ENCODE measurements at places on chromosomes 2 and 18.

DNA sequence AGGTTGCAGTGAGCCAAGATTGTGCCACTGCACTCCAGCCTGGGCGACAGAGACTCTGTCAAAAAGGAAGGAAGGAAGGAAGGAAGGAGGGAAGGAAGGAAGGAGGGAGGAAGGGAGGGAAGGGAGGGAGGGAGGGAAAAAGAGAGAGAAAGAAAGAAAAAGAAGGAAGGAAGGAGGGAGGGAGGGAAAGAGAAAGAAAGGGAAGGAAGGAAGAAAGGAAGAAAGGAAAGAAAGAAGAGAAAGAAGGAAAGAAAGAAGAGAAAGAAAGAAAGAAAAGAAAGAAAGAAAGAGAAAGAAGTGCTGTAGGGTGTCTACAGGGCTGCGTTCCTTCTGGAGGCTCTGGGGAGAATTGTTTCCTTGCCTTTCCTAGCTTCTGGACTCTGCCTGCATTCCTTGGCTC lies 22.5 kb upstream of the RAB11FIP5 start:
- no peak for DNase-seq

- no peak for DNase-seq
Measured at GRCh38 chr2:133193544-133194361, 374.5 kb downstream of the NCKAP5 start.

DNA sequence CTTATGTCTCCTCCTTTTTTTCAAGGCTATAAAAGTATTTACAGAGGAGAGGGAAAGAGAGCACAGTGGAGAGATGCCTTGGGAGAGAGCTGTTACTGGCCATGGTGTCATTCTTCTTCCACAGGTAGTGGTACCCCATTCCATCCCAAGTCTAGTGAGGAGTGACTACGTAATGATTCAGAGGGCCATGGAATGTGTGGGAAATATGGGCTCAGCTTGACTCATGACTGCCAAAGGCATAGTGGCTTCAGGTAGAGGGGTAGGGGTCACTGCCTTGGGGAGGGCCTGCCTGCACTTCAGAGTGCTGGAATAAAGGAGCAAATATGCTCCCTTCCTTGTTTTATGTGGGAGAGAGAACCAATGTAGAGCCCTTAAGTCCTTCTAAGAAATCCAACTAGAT lies 620.6 kb downstream of the IRS1 start:
- no peak for DNase-seq

- DNase-seq, result peak; percentile 37
Measured at GRCh38 chr18:76405681-76406356, 89.2 kb downstream of the ZNF516 start.

- no peak for DNase-seq
Measured at GRCh38 chr18:53817976-53818950, 406.2 kb downstream of the MBD2 start.

GRCh38 chr2:196959734-196960338 lies 33.3 kb upstream of the PGAP1 start:
- DNase-seq, result peak; percentile 27

DNA sequence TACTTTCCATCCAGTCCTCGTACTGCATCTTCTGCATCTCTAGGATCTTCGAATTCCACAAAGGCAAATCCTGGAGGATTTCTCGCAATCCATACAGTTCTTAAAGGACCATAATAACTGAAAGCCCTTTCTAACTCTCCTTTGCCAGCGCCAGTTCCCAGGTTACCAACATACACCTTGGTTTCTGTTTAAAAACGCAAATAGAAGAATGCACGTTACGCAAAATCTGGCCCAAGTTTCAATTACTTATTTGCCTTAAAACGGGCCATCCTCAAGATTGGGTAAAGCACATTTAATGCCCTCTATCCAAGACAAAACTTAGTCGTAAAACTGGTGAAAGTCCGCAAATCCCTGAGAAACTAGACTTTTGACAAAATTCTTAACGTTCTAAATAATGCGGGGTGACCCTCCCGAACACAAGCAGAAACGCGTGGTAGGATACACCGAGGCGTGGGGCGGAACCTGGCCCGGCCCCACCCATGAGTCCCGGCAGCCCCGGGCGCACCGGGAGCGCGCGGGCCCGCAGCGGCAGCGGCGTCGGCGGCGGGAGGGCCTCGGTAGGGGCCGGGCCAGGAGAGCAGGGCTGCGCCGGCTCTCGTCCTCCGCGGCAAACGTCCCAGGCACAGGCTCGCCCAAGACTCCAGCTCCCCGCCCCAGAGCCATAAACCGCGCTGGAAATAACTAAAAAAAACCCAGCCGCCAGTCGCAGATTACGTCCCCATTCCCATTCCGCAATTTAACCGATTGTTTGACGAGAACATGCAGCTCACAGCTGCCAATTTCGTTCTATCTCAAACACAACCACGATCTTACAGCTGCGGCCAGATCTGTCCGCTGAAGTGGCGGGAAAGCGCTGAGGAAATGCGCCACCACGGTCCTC lies 910 bp downstream of the SRSF7 start:
- no peak for DNase-seq

GRCh38 chr18:72581976-72582375 lies 37.8 kb upstream of the CBLN2 start:
- no peak for DNase-seq

GRCh38 chr2:219897456-219897855 lies 270.0 kb downstream of the SLC4A3 start:
- no peak for DNase-seq

DNA sequence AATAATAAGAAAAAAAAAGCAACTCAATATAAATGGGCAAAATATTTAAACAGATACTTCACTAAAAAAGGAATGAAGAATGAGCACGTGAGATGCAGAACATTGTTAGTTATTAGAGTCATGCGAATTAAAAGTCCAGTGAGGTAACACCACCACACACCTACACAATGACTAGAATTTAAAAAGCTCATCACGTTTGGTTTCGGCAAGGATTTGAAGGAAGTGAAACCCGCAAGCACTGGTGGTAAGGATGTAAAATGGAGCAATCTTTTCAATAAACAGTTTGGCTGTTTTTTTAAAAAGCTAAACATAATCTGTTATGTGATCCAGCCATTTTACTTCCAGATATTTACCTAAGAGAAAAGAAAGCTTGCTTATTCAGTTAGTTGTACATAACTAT lies 1181.6 kb upstream of the CELF4 start:
- no peak for DNase-seq

DNA sequence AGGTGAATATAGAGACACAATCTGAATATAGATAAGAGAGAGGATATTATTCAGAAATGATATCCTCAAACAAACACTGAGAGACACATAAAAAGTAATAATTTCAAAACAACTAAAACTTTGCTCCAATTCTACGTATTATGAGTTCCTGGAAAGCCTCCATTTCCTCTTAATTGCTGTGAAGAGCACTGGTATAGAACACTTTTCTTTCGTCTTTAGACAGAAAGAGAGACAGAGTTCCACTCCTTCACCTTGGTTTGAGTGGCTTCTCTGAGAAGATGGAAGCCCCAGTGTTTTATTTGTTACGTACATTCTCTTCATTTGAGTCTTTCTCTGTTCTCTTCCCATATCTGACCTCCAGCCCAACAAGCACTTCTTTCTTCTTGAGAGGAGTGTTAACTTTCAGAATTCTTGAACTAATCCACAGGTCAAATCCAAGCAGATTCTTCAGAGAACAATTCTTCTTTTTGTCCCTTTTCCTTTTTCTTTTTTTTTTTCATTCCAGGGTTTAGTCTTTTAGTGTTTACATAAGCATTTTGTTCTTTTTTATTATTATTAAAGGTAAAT lies 6.4 kb upstream of the PIK3C3 start:
- no peak for DNase-seq

GRCh38 chr18:67794521-67794920 lies 278.0 kb upstream of the DSEL start:
- DNase-seq, result no peak

DNA sequence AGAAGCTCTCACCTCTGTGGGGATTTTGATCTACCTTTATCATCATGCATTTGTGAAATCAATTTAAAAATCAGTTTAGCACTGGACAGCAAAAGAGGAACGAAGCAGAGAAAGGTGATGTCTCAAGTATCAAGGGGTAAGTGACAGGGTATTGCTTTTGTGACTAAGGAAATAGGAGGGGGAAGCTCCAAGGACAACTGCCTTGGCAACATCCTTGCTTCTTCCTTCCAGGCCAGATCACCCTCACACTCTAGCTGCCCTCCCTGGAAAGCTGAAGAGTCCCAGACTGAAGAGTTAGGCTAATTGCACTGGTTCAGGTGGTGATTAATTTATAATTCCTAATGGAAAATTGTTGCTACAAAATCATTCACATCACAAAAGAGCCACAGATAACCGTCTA lies 859.1 kb upstream of the ACVR2A start:
- DNase-seq, result no peak

- DNase-seq, result no peak
Measured at GRCh38 chr2:113268621-113269360, 9.9 kb downstream of the PAX8 start.

DNA sequence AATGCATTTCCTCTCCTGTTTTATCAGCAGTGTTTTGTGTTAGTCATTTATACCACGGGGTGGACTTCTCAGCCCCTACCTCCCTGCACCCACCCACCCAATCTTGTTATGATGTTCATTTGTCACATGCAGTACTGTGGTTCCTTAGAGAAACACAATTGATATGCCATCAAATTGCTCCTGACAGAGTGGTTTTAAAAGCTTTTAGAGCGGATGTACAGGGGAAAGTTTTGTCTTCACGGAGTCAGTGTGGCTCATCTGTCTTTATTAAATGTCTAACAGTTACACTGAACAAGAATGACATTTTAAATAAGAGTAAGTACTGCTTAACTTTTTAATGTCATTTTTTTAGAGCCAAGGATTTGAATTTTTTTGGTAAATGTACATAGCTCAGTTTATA lies 156.9 kb downstream of the LRRTM1 start:
- no peak for DNase-seq

GRCh38 chr2:30677861-30678385 lies 129.3 kb downstream of the CAPN13 start:
- no peak for DNase-seq

- no peak for DNase-seq
Measured at GRCh38 chr2:226644399-226644865, 155.2 kb downstream of the IRS1 start.

DNA sequence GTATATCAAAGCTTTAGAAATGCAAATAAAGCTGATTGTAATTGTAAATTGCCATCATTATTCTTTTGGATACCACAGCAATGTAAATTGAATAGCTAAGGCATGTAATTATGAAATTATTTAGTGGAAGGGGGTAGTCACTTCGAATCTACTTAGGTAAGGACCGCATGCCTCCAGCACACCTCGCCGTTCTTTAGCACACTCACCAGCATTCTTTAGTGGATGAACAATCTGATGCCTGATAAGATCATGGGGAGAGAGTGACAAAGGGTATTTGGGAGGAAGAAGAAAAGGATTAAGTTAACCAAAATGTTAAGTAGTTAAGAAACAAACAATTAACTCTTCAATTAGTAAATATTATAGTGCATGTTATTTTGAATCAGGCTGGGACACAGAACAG lies 46.4 kb upstream of the DSC1 start:
- DNase-seq, result no peak

DNA sequence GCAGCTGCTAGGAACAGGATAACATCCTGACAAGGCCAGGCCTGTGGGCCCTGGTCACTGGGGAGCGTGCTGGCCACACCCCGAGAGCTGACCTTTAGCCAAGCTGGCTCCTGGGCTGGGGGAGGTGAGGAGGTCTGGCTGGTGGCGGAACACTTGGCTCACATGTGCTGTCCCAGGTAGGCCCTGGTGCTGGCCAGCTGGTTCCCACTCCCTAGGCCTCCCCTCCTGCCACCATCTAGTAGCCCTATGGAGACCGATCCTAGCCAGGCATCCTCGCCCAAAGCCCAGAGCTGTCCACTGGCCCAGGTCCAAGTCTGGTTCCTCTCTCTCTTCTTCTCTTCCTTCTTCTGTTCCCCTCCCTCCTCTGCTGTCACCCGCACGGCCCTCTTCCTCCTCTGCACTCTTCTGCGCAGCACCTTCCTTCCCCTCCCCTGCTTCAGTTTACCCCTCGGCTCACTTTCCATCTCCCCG lies 52.4 kb downstream of the TNS1 start:
- no peak for DNase-seq

GRCh38 chr2:74555610-74556103 lies 1.1 kb downstream of the DOK1 start:
- DNase-seq, result no peak

DNA sequence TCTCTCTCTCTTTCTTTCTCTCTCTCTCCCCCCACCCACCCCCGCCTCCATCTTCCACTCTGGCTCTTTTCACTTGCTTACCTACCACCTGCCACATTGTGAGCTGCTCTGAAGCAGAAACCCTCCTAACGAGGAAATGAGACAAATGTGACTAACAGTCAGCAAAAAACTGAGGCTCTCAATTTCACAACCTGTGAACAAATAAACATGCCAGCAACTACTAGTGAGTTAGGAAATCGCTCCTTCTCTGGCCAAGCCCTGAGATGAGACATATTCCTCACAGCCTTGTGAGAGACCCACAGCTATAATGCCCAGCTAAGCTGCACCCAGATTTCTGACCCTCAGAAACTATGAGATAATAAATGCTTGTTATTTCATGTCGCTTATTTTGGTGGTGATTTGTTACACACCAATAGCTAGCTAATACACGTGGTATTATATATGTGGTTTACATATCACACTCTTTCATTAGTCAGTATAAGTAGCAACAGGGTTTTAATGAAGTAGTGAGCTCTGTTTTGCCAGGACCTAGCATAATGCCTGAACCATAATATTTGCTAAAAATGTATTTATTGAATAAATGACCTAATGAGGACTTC lies 8.4 kb upstream of the ZNF521 start:
- no peak for DNase-seq

DNA sequence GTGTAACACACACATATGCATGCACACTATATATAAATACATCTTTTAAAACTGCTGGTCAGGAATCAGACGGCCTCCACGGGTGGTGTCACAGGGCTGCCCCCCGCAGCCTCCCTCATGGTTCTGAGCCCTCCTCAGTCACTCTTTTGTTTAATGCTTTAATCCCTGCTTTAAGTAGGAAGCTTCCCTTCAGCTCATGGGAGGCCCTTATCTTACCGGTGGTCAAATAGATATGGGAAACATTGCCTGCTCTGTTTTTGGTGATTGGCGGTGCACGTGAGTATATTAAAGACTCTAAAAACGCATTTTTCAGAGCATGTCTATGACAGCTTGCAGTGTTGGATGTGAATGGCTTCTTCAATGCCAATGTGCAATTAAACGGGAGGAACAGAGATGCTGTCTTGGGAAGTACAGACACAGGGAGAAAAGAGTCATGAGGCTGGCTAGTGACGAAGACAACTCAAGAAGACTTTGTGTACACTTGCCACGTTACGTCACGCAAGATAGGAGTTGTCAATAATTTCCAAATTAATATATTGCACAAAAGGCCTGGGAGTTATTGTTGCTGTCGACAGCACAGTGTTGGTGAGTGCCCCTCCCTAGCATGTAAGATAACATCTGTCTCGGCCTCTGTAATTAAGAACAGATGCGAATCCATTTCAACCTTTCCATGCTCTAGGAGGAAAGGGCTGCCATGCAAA lies 23.3 kb downstream of the GNLY start:
- DNase-seq, result no peak

GRCh38 chr2:177619461-177619860 lies 226.9 kb downstream of the AGPS start:
- peak; percentile 66 for DNase-seq

DNA sequence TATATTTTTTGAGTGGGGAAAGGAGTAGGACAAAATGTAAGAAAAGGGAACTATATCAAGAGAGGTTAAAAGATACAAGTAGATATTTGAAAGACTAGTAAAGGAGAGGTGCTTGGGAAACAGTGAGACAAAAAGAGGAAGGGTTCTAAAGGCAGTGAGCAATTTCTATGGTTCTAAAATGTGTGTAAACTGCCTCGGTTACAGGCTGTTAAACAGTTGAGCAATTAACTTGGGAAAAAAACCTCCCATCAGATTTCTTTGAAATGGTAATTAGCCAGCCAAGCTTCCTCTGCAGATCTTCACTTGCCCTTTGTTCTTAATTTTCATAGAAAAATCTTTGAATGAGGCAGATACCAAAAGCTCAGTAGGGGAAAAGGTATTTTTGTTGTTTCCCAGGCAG lies 238.7 kb upstream of the KCNH7 start:
- DNase-seq, result no peak
